ENCODE measurements at places on chromosomes 3 and 15. TPM values are rescaled to one million over a fixed set of nuclear protein-coding genes. Genes with fewer than 3 reads are reported as not detected.
A peak's percentile ranks its signal among the peaks of the same experiment; 100 is the strongest.

DNA sequence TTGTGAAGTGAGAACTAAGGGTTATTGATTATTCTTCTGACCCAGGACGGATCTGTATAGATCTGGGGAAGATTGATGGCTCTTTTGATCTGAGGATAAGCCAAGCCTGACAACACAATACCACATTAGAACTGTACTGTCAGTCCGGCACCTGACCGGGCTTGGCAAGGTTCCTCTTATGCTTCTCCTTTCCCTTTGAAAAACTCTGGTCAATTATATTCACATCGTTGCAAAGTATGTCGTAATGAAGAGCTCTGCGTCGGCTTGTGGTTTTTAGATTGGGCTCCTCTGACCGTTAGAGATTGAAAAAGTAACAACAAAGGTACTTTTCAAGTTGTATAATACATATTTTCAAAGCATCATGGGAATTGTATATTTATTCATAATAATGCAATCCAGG is 389.8 kb downstream of the NR2F2 start:
- no peak for DNase-seq

DNA sequence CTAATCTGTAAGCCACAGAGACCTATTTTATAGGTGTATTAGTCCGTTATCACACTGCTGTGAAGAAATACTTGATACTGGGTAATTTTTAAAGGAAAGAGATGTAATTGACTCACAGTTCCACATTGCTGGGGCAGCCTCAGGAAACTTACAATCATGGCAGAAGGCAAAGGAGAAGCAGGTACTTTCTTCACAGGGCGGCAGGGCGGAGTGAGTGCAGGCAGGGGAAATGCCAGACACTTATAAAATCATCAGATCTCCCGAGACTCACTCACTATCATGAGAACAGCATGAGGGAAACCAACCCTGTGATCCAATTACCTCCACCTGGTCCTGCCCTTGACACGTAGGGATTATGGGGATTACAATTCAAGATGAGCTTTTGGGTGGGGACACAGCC is 108.7 kb downstream of the GALK2 start:
- DNase-seq, result no peak

DNA sequence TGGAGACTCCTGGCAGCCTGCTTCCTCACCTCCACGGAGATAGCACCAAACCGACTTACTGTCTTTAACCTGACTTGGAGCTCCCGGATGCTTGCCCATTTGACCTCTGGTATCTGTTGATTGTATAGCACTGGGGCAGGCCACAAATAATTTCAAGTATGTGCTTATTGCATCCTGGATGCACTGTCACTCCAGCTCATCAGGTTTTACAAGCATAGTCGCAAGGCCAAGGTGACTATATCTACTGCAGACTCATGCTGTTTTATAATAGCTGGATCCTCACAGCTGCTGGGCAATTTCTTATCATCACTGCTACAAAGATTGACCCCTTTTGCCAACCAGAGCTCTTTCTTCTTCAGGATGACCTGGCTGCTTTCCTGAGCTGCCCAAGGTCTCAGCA is 45.6 kb downstream of the PEX5L start:
- no peak for DNase-seq

- DNase-seq, result no peak
Observed at GRCh38 chr3:131387796-131388489, 6.4 kb downstream of the NUDT16 start.

DNA sequence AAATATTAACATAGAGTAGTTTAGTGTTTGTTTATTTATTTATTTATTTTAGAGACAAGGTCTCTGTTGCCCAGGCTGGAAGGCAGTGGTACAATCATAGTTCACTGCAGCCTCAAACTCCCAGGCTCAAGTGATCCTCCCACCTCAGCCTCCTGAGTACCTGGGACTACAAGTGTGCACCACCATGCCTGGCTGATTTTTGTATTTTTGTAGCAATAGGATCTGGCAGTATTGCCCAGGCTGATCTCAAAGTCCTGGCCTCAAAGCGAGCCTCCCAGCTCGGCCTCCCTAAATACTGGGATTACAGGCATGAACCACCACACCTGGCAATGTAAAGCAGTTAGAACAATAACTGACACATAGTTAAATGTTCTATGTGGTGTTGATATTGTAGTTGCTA is 4.4 kb upstream of the ZNF148 start:
- no peak for DNase-seq

GRCh38 chr15:84111575-84111974 is 124.0 kb upstream of the GOLGA6L4 start:
- no peak for DNase-seq

DNA sequence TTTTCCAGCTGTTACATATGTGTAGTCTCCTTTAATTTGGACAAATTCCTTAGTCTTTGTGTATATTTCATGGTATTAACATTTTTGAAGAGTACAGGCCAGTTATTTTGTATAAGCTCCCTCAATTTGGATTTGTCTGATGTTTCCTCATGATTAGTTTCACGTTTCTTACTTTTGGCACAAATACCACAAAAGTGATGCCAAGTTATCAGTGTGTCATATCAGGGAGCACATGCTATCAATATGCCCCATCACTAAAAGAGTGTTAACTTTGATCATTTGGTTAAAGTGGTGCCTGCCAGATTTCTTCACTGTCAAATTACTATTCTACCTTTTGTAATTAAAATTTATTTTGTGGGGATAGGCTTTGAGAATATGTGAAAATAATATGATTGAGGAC is 14.6 kb downstream of the PCNP start:
- DNase-seq, result no peak

DNA sequence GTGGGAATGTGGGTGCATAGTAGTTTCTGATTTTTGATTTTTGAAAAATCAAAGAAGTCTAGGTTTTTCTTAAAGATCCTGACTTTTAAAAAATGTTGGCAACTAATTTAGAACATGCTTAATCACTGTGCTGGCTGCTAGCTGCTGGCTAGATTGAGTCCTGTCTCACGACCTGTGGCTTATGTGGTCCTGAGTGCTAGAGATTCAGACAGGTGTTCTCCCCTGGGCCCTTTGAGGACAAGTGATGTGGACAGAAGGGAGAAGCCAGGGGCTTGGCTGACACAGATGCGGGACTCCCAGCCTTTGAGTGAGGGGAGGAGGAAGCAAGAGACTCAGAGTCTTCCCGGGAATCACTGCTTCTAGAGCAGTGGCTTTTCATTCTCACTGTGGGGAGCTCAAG is 47.5 kb downstream of the CORO2B start:
- DNase-seq, result no peak

GRCh38 chr15:50049871-50050270 is 69.2 kb downstream of the ATP8B4 start:
- DNase-seq, result no peak

DNA sequence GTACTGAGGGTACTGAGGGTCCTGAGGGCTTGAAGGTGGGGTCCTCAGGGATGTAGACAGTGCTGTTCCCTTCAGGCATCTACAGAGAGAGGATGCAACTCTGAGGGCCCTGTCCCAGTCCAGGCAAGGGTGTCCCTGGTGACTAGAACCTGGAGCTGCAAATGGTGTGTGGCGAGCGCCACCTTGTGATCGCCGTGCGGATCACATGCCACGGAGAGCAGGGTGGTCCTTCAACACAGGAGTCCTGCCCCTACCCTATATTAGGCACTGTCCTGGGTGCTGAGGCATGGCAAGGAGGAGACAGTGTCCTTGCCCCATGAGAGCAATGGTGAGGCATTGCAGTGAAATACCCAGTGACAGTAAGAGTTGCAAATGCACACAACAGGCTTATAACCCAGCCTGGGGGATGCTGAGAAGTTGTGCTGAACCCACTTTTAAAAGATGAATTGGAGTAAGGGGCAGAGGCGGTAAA is 23.6 kb downstream of the RHCG start:
- no peak for DNase-seq

DNA sequence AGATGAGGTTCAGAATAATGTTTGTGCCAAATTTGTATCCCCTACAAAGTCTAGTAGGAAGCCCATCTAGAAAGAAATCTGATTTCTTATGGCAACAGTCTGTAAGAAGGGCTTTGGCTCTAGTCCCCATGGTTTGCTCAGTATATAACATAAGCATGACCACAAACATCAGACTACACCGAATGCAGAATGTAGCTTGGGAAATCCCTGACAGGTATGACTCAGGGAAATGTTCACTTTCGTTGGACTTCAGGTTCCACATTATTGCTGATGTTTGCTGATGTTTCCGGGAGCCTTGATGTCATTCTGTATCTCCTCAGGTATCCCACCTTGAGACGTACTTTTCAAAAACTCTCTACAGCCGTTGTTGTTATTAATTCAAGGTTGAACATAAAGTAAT is 304.4 kb upstream of the TGFBR2 start:
- no peak for DNase-seq

DNA sequence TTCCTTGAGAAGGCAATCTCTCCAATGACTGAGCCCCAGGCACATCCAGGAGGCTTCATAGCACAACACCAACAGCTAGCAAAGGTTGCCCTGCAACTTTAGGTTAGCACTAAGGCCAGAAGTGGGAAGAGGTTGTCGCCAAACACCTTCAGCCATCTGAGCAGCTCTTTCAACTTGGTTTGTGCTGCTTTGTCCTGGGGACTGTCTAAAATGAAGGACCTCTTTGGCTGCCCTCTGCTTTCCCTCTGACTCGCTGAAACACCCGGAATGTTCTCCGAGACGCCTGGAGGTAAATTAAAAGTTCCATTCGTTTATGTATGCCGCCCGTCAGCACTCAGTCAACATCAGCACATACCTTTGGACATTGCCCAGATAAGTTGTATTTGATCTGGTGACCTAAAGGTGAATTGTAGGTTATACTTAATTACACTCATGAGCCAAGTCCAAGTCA is 121.2 kb upstream of the NR2F2 start:
- DNase-seq, result no peak

- DNase-seq, result no peak
Observed at GRCh38 chr3:176647987-176648386, 549.3 kb downstream of the TBL1XR1 start.

- DNase-seq, result no peak
Observed at GRCh38 chr3:161576311-161576710, 79.7 kb downstream of the OTOL1 start.

DNA sequence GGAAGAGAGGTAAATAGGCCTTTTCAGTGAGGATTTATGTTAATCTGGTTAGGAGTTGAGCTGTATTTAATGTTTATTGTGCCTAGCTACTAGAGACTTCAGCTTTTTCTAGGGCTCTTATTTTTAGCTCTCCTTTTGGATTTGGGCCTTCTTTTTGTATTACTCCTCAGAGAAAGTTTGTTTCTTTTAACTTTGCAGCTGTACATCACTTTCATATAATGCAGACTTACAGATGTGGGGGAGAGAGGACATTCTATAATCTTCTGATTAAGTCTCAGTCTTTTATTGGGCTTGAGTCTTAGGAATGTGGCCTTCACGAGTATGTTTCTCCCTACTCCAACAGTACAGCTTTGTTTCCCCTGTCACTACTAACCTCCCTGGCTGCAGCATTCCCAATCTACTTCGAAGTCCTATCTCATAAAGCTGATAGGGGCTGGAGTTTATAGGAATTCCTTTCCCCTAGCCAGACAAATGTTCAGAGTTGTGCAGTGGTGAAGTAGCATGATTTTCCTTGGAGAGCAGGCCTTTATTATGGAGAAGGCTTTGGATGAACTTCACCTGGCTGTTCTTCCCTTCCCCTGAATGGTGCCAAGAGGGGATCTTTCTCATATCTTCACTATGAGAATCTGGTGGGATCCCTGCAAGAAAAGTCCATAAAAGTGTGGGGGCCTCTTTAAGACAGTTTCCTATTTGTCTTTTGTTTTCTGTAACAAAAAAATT is 82.2 kb upstream of the CBLB start:
- no peak for DNase-seq

GRCh38 chr3:156826144-156826895 is at the start of gene LEKR1:
TSS of gene LEKR1 (plus strand) at chr3:156826353. CDS start at chr3:156829330, 2,977 bp downstream.
- peak; percentile 84 for DNase-seq

DNA sequence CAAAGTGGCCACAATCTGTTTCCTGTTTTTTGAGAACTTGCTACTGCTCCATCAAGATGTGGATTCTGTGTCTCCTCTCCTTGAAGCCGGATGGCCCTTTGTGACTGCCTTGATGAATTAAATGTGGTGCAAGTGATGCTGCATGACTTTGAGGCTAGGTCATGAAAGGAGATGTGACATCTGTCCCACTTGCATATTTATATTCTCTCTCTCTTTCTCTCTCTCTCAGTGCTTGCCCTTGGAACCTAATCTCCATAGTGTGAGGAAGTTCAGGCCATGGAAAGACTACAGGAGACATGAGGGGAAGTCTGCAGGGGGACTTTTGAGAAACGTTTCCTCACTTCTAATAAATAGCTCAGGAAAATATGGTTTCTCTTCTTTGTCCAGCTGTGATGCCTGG is 50.0 kb upstream of the ADPGK start:
- DNase-seq, result no peak

- no peak for DNase-seq
Observed at GRCh38 chr15:49645941-49646340, 25.1 kb downstream of the DTWD1 start.

- DNase-seq, result no peak
Observed at GRCh38 chr3:137264843-137265330, 307.1 kb downstream of the IL20RB start.

DNA sequence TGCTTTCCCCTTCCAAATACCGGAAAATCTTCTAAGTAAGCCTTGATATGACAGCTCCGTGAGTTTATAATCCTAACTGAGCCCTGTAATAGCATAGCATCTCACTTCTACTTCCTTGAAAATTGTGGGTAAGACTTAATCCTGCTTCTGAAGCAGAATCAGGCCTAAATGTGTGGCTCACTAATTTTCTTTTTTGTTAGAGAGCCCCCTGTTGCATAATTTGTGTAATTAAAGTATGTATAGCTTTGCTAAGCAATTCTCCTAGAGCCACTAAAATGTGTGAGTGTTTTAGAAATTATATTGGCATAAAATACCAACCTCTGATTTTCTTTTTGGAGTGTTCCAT is 304.4 kb downstream of the FGF12 start:
- DNase-seq, result no peak

GRCh38 chr3:176959867-176960266 is 237.4 kb downstream of the TBL1XR1 start:
- no peak for DNase-seq

DNA sequence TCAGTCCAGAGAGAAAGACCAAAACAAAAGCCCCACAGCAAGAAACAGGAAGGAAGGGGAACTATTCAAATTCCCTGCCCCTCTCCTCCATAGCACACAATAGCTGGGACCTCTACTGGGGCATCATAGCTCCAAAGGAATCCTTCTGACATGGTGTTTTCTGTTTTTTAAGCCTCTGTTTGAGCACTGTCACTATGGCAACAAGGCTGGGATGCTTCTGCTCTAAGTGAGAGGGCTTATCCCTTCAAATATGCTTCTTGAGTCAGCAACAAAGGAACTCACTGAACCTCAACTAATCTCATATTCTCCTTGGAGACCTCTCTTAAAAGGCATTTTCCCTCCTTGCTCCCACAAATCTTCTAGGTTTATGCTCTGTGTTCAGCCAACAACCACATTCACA is 40.5 kb downstream of the MYLK start:
- no peak for DNase-seq

Gene ZNF609
- polyA plus RNA-seq, result 35.2 TPM

Gene LCMT2
- polyA plus RNA-seq, result 11.2 TPM

Gene CGGBP1
- 143 TPM for polyA plus RNA-seq

Gene HES1
- 103 TPM for polyA plus RNA-seq

Gene PIGZ
- 1.4 TPM for polyA plus RNA-seq

Gene RASL12
- polyA plus RNA-seq, result 7.4 TPM

Gene LRRC31
- 0.29 TPM for polyA plus RNA-seq

Gene FANCD2
- 17.9 TPM for polyA plus RNA-seq

Gene CMTM8
- 9.9 TPM for polyA plus RNA-seq

Gene SRGAP3
- polyA plus RNA-seq, result 20.1 TPM

Gene MOBP
- 0.96 TPM for polyA plus RNA-seq

Gene C15orf62
- polyA plus RNA-seq, result 4.4 TPM

Gene CSPG4
- polyA plus RNA-seq, result 6.9 TPM

Gene BFSP2
- 0.14 TPM for polyA plus RNA-seq
